ENCODE measurements at places on chromosomes 5 and 9.

GRCh38 chr5:112479418-112479817 lies 60.3 kb upstream of the EPB41L4A start:
- DNase-seq, result peak; percentile 16

GRCh38 chr9:109010746-109011145 lies 2.6 kb downstream of the CTNNAL1 start:
- DNase-seq, result no peak

GRCh38 chr9:135083831-135084230 lies 3.6 kb upstream of the OLFM1 start:
- DNase-seq, result no peak

DNA sequence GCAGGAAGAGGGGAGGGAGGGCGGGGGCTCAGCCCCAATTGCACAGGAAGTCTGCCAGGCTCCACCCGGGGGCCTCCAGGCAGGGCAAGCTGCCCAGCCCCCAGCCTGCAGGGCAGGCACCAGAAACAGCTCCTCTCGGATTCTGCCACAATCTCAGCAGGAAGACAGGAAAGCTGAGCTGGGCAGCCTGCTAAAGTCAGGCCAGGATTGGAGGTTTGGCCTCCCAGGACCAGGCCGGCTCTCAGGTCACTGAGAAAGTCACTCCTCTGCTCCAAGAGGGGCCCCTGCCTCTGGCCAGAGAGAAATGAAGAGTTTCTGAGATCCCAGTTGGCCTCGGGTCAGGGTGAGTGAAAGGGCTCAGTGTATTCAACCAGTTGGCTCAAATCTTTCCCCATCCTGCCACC lies 54.6 kb upstream of the STXBP1 start:
- DNase-seq, result no peak

DNA sequence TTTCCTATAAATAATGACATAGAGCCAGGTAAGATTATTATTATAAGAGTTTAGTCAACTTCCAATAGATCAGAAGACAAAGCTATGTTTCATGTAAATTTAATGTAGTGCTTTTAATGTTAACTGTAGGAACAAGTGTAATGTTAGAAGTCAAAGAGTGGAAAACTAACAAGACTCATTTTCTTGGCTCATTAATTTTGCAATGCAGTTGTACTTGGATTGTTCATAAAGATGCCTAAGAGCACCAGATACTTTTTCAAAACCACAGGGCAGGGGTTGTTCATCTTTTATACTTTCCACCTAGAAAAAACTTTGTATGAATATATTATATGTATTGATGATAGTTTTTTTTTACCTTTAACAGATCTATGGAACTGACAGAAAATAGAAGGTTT lies 1705.3 kb upstream of the CDH9 start:
- DNase-seq, result no peak

- DNase-seq, result no peak
Observed at GRCh38 chr9:127825319-127826051, 22.8 kb downstream of the FPGS start.

GRCh38 chr5:108093186-108093585 lies 288.7 kb downstream of the FBXL17 start:
- peak; percentile 11 for DNase-seq

GRCh38 chr5:79471556-79471955 lies 42.4 kb downstream of the HOMER1 start:
- no peak for DNase-seq

DNA sequence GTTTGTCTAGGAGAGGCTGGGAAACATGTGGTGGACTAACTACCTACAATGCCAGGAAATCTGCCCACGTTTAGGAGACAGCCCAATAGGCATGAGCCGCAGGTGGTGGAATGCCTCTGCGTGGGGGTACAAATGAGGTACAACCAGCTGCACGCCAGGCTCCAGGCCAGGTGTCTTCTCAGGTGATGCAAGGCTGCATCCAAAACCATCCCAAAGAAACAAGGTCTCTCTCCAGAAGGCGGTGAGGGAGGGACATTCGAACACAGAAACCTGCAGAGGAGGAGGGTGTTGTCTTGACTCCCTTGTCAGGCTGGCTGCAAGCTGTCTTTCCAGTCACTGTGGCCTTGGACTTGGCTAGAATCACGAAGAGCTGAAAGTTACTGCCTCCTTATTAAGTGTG lies 11.6 kb downstream of the ANKH start:
- no peak for DNase-seq

DNA sequence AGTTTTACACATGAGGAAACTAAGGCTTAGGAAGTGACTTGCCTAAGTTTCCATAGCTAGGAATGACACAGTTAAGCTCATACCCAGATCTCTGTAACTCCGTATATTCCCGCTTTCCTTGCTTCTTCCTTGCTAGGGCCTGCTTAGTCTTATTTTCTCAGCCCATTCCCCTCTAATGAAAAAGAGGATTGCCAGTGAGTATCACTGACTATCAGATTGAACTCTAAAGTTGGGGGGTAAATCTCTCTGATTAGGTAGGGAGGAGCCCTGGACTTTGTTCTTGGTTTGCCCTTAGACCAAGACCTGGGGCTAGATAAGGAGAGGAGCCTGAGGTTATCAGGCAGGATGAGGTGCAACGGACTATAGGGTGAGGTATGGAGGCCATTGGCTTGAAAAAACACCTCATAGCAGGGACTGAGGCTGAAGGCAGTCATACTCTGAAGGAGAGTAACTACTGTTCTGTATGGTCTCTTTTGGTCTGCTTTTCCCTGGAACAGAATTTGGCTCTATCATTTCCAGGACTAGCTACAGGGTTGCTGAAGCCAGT lies 2.5 kb downstream of the TRIM32 start:
- DNase-seq, result no peak
